ENCODE measurements at places on chromosomes 4 and X. TPM values are rescaled to one million over a fixed set of nuclear protein-coding genes. Genes with fewer than 3 reads are reported as not detected.

DNA sequence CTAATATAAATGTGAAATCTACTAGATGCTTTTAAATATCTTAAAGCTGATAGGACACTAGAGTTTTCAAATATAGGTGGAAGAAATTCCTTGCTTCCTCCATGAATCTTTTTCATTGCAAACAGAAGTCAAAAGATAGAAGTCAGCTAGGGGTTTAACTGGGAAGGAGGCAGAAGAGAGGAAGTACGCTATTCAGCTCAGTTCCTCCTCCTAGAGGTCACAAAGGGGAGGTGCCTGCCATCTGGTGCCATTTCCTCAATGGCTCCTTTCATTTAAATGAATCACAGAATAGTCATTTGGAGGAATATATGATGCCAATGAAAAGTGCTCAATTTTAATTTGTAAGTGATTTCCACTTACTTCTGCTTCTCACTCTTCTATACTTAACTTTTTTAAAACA lies 8.5 kb downstream of the COL25A1 start:
- H3K27ac ChIP-seq, result no peak overlapping the region
- no peak for DNase-seq
- no peaks in the 10 kb centered on the region for H3K4me1 ChIP-seq
- H3K27me3 ChIP-seq, result peaks cover 5% of the 10 kb centered on the region
- H3K4me3 ChIP-seq, result no peak overlapping the region

DNA sequence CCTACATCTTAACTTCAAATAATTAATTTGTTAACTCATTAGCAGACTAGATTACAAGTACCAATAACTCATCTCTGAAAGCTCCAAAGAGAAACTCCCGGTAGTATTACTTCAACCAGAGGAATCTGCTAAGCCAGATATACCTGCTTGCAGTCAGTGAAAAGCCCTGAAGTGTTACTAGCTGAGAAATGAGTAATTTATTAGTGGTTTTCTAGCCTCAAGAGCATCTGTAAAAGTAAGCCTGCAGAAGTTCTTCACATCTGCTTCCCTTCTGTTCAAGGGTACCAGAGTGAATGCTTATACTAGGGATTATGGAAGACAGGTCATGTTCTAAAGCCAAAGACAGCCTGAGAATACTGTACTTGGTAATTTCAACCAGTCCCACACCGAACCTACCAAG lies 34.7 kb downstream of the IRS4 start:
- H3K36me3 ChIP-seq, result no peaks in the 10 kb centered on the region
- H3K4me3 ChIP-seq, result no peak overlapping the region
- no peaks in the 10 kb centered on the region for H3K4me1 ChIP-seq
- no peaks in the 10 kb centered on the region for H3K27me3 ChIP-seq
- no peak overlapping the region for H3K27ac ChIP-seq
- no peak for DNase-seq

DNA sequence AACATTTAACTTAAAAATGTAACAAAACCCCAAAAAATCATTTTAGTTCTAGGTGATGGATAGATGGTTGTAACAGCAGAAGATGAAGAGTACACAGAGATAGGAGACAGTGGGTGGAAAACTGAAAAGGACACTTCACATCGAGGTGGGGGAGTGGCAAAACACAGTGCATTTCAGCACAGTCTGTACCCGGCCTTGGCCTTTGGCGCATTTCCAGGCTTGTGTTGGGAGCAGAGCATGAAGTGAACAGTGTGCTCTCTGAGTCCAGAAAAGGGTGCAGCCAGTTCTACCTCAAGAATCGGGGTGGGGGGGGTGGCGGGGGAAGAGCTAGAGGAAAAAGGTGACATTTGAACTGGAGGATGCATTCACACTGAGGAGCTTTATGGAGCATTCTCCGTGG lies 4.3 kb downstream of the TSPYL2 start:
- H3K4me1 ChIP-seq, result peaks cover 54% of the 10 kb centered on the region
- H3K27ac ChIP-seq, result peak overlapping the region; percentile 88
- peak; percentile 68 for DNase-seq
- H3K4me3 ChIP-seq, result peak overlapping the region; percentile 11
- H3K36me3 ChIP-seq, result peaks cover 16% of the 10 kb centered on the region

DNA sequence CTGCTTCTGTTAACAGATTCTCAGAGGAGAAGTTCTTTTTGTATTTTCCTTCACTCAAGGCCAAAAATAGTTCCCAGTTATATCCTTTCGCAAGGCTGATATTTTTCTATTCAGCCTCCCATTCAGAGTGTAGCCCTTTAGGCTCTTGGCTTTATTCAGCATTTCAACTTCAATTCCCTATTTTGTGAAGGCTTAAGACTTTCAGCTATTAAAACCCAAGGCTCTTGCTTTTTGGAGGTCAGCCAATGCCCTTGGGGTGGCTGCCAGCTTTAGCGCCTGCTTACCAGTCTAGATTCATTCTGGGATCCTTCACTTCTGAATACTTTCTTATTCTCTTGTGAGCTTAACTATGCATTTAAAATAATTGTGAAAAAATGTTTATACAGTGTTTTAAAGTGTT lies 57.3 kb upstream of the ADGRA3 start:
- peaks cover 12% of the 10 kb centered on the region for H3K4me1 ChIP-seq
- no peak overlapping the region for H3K4me3 ChIP-seq
- no peaks in the 10 kb centered on the region for H3K27me3 ChIP-seq
- no peak overlapping the region for H3K27ac ChIP-seq

DNA sequence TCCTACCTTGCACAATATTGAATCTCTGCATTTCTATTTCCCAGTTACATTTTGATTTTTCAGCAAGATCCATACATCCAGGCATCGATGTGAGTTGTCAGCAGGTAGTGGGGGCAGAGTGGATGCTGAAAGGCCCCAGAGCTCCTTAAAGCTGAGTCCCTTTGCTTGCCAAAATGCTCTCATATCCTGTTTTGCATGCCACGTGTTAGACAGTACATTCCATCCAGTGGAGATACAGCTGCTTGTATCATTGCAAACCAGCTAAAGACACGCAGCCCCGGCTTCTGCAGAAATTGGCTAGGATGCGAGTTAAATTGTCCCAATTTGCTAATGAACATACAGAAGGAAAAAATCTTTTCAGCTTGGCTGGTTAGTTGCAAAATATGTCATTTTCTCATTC lies 179.6 kb upstream of the MXRA5 start:
- no peak for DNase-seq
- H3K27ac ChIP-seq, result no peak overlapping the region
- H3K4me1 ChIP-seq, result no peaks in the 10 kb centered on the region
- no peaks in the 10 kb centered on the region for H3K27me3 ChIP-seq

DNA sequence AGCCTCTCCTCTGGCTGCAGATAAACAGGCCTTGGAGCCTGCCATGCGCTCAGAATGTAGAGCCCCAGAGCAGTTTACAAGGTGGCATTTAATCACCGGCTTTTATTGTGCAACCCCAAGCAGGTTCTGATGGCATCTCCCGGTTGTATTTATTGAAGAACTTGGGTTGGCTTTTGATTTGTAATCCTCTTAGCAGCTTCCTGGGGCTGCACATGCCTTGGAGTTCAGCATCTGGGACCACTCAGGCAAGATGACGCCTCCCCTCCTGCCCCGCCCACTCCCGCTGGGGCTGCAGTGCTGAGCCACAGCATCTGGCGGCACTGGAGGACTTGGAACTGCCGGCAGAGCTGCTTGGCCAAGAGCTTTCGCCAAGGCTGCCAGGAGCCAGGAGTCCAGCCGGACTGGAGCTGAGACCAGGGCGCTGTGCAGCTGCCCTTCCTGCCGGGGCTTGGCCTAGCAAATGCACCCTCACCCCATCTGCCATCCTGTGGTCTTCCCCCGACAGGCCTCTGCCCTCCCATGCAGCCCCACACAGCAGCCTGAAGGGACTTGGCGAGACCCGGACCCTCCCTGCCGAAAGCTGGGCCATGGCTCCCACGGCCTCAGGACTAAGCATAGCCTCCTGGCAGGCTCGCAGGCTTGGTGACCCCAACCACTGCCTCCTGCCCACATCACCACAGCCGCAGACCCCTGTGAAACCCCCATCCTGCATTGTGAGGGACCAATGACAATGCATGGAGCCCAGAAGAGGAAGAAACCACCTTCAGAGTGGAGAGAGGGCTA lies 5.4 kb downstream of the HTRA3 start:
- no peaks in the 10 kb centered on the region for H3K27me3 ChIP-seq
- DNase-seq, result peak; percentile 90
- H3K4me1 ChIP-seq, result peaks cover 100% of the 10 kb centered on the region
- H3K36me3 ChIP-seq, result no peaks in the 10 kb centered on the region
- peak overlapping the region; percentile 86 for H3K27ac ChIP-seq
- peak overlapping the region; percentile 45 for H3K4me3 ChIP-seq

DNA sequence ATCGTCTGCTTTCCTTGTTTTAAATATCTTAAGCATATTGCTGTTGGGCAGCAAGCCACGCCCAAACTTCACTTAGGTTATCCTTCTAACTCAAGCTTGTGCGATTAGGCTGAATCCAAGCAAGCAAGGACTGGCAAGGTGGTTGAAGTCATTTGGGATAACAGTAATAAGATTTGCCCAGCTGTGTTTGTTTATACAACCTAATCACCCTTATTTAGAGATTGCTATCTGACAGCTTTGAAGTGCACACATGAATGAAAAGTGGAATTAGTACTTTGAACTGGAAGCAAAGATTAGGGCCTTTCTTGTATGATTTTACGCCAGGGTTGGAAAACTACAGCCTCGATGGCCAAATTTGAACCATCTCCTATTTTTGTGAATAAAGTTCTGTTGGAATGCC lies 182.1 kb downstream of the ASB9 start:
- no peaks in the 10 kb centered on the region for H3K4me1 ChIP-seq
- H3K27me3 ChIP-seq, result no peaks in the 10 kb centered on the region
- no peaks in the 10 kb centered on the region for H3K36me3 ChIP-seq

- no peak for DNase-seq
- no peak overlapping the region for H3K27ac ChIP-seq
- H3K4me1 ChIP-seq, result no peaks in the 10 kb centered on the region
- H3K36me3 ChIP-seq, result no peaks in the 10 kb centered on the region
- H3K4me3 ChIP-seq, result no peak overlapping the region
These were observed 1529.1 kb upstream of the ADGRL3 start for GRCh38 chr4:59671037-59671436.

- H3K36me3 ChIP-seq, result no peaks in the 10 kb centered on the region
- H3K27ac ChIP-seq, result peak overlapping the region; percentile 66
- peaks cover 18% of the 10 kb centered on the region for H3K4me1 ChIP-seq
- H3K4me3 ChIP-seq, result no peak overlapping the region
- no peak for DNase-seq
These were observed 481.0 kb downstream of the SPRY1 start for GRCh38 chr4:123877551-123877950.

DNA sequence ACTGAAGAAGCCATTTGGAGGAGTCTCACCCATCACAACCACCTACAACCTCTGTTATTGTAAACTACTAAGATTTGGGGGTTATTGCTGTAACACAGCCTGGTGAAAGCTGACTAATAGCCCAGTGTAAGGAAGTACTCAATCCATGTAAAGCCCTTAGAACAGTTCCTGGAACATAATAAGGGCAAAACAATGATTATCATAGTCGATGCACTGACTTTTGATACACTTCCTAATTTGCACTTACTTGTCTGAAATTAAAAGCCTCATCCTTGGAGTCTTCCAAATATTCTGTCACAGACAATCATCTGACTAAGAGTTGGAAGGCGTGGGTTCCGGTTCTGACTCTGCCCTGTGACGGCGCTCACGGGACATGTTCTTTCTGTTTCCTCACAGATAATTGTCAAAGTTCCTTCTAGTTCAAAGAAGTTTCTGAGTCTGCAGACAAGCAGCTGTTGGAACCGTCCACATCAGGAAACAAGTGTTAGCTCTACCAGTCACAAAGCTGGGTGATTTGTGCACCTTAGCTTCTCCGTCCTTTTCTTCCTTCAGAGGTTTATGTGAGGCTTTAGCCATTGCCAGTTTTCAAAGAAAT lies 33.4 kb upstream of the RASGEF1B start:
- DNase-seq, result peak; percentile 65
- no peaks in the 10 kb centered on the region for H3K27me3 ChIP-seq
- peak overlapping the region; percentile 19 for H3K4me3 ChIP-seq
- no peaks in the 10 kb centered on the region for H3K36me3 ChIP-seq
- H3K27ac ChIP-seq, result peak overlapping the region; percentile 73
- peaks cover 13% of the 10 kb centered on the region for H3K4me1 ChIP-seq

DNA sequence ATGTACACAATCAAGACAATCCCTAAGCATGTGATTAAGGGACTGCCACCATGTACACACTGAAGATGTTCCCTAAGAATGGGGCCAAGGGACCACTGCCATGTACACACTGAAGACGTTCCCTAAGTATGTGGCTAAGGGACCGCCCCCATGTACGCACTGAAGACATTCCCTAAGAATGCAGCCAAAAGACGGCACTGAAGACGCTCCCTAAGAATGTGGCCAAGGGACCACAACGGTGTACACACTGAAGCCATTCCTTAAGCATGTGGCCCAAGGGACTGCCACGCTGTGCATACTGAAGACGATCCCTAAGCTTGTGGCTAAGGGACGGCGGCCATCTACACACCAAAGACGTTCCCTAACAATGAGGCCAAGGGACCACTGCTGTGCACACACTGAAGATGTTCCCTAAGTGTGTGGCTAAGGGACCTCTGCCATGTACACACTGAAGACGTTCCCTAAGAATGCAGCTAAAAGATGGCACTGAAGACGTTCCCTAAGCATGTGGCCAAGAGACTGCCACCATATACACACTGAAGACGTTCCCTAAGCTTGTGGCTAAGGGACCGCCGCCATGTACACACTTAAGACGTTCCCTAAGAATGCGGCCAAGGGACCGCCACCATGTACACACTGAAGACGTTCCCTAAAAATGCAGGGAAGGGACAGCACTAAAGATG lies 26.4 kb downstream of the DHRSX start:
- H3K4me1 ChIP-seq, result peaks cover 11% of the 10 kb centered on the region
- no peak for DNase-seq
- no peak overlapping the region for H3K4me3 ChIP-seq
- H3K27me3 ChIP-seq, result no peaks in the 10 kb centered on the region
- H3K27ac ChIP-seq, result no peak overlapping the region

DNA sequence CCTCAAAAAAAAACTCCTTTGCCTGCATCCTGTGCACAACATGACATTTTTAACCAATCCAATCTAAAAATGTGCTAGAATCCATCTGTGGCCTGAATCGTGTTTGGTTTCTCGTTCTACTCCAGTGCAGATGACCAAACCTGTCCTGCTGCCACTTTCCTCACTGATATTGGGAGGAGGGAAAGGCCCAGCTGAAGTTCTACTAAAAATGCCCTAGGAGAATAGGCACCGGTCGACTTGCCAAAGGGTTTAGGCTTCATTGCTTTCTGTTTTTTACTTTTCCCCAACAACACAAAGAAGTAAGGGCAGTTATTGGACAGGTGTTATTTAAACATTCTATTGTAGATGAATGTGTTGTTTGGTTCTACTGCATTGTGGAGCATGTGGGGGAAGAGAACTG lies 7.8 kb upstream of the FHDC1 start:
- no peaks in the 10 kb centered on the region for H3K36me3 ChIP-seq
- no peak overlapping the region for H3K27ac ChIP-seq
- DNase-seq, result no peak
- H3K4me3 ChIP-seq, result no peak overlapping the region
- peaks cover 27% of the 10 kb centered on the region for H3K27me3 ChIP-seq
- H3K4me1 ChIP-seq, result no peaks in the 10 kb centered on the region

- no peak overlapping the region for H3K4me3 ChIP-seq
- no peak for DNase-seq
- H3K27me3 ChIP-seq, result peaks cover 29% of the 10 kb centered on the region
- no peaks in the 10 kb centered on the region for H3K36me3 ChIP-seq
- H3K27ac ChIP-seq, result peak overlapping the region; percentile 74
These were observed 15.3 kb upstream of the PDGFRA start for GRCh38 chr4:54213761-54214160.

Gene RTL5
- 2.6 TPM for total RNA-seq

Gene C1QTNF7
- total RNA-seq, result 2.4 TPM

Gene UGT2B17
- not detected for total RNA-seq

All from left ventricle myocardium inferior (tissue), 1 donor.